ENCODE measurements at places on chromosomes 6 and 20.

DNA sequence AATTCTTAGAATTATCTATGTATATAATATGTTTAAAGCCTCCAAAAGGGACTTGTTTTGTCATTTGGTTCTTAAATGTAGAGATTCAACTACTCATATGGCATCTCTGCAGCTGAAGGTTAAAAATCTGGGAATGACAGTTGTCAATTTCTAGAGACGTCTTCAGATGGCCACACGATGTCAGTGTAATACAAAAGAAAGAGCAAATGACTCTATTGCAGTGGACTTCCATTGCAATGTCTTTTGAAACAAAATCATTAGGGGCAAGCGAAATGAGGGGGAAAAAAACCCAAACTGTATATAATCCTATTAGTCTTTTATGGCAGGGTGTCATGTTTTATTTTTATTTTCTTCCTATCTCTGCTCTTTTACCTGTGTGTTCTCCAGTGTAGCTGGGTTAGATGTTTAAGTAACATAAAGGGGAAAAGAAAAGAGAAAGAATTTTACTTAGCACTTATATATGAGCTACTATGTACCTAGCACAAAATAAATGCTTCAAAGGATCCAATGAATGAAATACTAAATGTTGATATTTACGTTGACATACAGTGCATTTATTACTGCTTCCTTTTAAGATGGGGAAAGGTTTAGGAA, 26.2 kb downstream of the CCN2 start:
- DNase-seq, result no peak

- no peak for DNase-seq
Observed at GRCh38 chr20:33279261-33279910, 3.6 kb upstream of the BPIFB1 start.

- DNase-seq, result no peak
Observed at GRCh38 chr6:128474481-128474880, 45.9 kb downstream of the PTPRK start.

DNA sequence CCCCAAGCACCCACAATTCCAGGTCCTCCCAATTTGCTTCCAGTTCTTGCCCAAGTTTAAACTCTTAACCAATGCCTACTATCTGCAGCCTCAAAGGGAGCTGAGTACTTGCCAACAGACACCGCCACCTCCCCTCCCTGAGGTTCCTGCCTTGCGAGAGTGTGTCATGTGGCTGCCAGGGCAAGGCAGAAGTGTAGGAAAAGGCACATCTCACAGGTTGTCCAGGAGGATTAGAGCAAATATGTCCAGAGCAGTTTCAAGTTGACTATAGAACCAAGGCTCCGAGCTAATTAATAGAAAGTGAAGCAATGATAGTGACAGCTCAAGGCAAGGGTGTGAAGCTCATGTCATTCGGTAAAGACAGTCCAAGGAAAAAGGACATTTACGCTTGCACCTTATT, 127.8 kb downstream of the ATXN1 start:
- DNase-seq, result no peak

DNA sequence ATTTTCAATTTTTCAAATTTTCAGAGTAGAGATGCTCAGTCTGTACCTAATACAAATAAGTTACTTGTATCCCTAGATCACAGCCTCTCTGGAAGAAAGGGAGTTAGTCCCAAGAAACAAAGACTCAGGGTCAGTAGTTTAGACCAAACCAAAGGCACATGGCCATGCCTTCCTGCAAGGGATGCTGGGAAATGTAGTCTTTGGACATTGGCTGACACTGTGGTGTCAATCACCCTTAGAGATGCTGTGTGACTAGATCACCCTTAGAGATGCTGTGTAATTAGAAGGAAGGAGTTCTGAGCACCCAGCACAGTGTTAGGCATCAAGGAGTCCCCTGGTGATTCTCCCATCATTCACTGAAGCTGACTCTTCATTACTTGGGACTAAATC, 202.1 kb downstream of the NFATC2 start:
- no peak for DNase-seq

- no peak for DNase-seq
Observed at GRCh38 chr20:1822564-1823449, 72.4 kb upstream of the SIRPA start.
